Cardiac septum (tissue), 1 donor: ENCODE measurements at places on chromosomes 12 and 14. TPM values are rescaled to one million over a fixed set of nuclear protein-coding genes. Genes with fewer than 3 reads are reported as not detected.

AGAP2 gene
- 6.1 TPM for total RNA-seq

TPCN1 gene
- total RNA-seq = 77.1 TPM

KCNA5 gene
- total RNA-seq = 3.2 TPM

ISCU gene
- total RNA-seq = 432 TPM

FOXN4 gene
- total RNA-seq = not detected

FAM90A1 gene
- not detected for total RNA-seq

- DNase-seq = no peak
These were observed 77.4 kb downstream of the FBXL14 start for GRCh38 chr12:1517007-1517406.

DNA sequence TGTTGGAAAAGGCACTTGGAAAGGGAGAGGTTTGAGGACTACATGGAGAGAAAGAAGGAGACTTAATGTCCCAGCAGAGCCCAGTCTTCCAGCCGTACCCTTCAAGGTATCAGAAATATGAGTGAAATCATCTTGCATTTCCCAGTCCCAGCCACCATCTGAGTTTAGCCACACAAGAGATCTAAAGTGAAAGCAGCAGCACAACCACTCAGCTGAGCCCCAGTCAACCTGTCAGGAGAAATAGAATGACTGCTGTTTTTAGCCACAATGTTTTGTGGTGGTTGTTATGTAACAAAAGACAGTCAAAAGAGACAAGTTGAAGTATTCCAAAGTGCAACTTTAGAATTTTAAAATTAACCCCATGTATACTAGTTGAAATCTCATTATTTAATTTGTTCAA, 28.0 kb downstream of the DERA start:
- DNase-seq = no peak

- DNase-seq = no peak
These were observed 614 bp downstream of the FKBP3 start for GRCh38 chr14:45133683-45134050.

DNA sequence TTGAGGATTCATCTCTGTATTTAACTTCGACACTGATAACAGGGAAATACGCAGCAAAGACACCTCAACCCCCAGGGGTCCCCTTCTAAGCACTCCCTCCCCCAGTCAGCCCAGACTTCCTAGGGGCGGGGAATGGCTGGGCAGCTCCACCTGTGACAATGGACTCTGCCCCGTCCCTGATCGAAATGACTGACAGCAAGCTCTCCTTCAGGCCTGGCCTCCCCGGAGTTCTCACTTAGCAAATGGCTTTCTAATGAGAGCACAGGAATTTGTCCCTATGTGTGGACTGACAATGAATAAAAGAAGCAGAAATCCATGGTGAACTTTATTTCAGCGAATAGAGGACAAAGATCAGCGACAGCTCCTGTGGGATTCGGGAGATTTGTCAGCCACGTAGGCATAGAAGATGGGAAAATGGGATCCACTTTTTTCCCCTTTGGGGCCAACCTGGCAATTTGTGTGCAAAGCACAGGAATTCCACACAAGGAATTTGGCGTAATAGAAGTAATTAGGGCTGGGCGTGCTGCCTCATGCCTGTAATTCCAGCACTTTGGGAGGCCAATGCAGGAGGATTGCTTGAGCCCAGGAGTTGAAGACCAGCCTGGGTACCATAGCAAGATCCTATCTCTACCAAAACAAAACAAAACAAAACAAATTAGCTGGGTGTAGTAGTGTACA, 63.8 kb downstream of the TNFAIP2 start:
- no peak for DNase-seq
